ENCODE measurements at places on chromosomes 7 and 10. TPM values are rescaled to one million over a fixed set of nuclear protein-coding genes. Genes with fewer than 3 reads are reported as not detected.

GRCh38 chr10:69317626-69318105, 39.4 kb downstream of the HK1 start:
- peak overlapping the region; percentile 92 for H3K4me3 ChIP-seq
- peaks cover 28% of the 10 kb centered on the region for H3K4me1 ChIP-seq
- peak overlapping the region; percentile 87 for H3K27ac ChIP-seq
- H3K27me3 ChIP-seq: no peaks in the 10 kb centered on the region

GRCh38 chr10:97895915-97896314, 46.3 kb downstream of the GOLGA7B start:
- H3K27me3 ChIP-seq: no peaks in the 10 kb centered on the region
- no peak for DNase-seq
- H3K4me1 ChIP-seq: no peaks in the 10 kb centered on the region
- no peaks in the 10 kb centered on the region for H3K36me3 ChIP-seq
- H3K4me3 ChIP-seq: no peak overlapping the region
- H3K27ac ChIP-seq: no peak overlapping the region

DNA sequence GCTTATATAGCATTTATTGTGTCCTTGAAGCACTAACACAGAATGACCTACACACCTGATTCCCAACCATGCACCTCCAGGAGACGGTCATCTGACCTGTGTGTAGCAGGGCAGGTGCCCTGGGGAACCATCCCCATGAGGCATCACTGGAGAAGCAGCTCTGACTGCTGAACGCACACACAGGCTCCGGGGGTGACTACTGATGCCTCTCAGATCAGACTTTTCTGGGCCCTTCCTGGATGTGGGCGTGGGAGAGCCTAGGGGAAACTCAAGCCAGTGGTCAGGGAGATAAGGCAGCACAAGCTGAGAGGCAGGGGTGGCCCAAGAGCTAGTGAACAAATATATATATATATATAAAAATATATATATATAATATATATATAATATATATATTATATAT, 37.6 kb downstream of the CPXM2 start:
- no peak overlapping the region for H3K4me3 ChIP-seq
- H3K27ac ChIP-seq: no peak overlapping the region
- H3K36me3 ChIP-seq: no peaks in the 10 kb centered on the region

DNA sequence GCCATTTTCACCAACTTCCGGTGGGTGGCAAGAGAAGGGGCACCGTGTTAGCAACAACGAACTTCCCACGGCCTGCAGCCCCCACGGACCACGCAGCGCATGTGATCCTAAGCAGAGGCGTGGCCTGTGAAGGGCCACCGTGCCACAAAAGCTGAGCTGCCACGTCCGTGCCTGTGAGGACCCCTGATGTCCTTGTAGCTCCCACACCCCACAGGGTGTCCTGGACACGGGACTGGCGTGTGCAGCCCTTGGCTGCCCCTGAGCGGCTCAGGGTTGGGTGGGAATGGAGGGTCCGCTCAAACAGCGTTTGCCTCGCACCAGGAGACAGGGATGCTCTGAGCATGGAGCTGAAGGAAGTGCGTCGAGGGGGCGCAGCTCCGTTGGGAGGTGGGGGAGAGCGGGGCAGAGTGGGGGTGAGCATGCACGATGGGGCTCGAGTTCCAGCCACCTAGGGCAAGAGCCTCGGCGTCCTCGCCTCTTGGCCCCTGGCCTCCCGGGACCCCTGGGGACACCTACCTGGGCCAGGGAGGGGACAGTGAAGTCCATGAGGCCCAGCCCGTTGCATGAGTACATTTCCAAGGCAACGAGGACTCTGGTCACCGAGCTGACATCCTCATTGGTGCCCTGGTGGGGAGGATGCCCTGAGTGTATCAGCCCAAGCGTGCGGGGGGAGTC, 33.6 kb downstream of the CFAP46 start:
- no peaks in the 10 kb centered on the region for H3K4me1 ChIP-seq
- H3K4me3 ChIP-seq: no peak overlapping the region
- H3K36me3 ChIP-seq: no peaks in the 10 kb centered on the region
- no peak for DNase-seq
- no peaks in the 10 kb centered on the region for H3K27me3 ChIP-seq
- no peak overlapping the region for H3K27ac ChIP-seq

- H3K27me3 ChIP-seq: no peaks in the 10 kb centered on the region
- DNase-seq: no peak
- no peak overlapping the region for H3K27ac ChIP-seq
Observed at GRCh38 chr7:103524042-103524907, 78.3 kb upstream of the SLC26A5 start.

- H3K4me3 ChIP-seq: no peak overlapping the region
- peaks cover 30% of the 10 kb centered on the region for H3K4me1 ChIP-seq
- no peak for DNase-seq
- H3K27ac ChIP-seq: no peak overlapping the region
- no peaks in the 10 kb centered on the region for H3K36me3 ChIP-seq
- H3K27me3 ChIP-seq: no peaks in the 10 kb centered on the region
Observed at GRCh38 chr10:132423966-132424861, 27.2 kb downstream of the PWWP2B start.

DNA sequence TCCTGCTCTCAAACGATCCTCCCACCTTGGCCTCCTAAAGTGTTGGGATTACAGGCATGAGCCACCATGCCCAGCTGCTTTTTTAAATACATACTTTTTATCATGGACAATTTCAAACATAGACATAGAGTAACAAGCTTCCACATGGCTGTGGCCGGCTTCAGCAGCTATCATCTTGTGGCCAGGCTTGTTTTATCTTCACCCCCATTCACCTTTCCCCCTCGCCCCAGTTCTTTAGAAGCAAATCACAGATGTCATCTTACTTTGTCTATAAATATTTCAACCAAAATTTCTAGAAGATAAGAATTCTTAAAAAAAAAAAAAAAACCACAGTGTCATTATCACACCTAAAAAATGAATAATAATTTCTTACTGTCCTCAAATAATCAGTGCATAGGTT, 5.9 kb downstream of the FOXK1 start:
- no peaks in the 10 kb centered on the region for H3K27me3 ChIP-seq
- no peak overlapping the region for H3K4me3 ChIP-seq
- H3K4me1 ChIP-seq: peaks cover 54% of the 10 kb centered on the region
- H3K36me3 ChIP-seq: no peaks in the 10 kb centered on the region

DNA sequence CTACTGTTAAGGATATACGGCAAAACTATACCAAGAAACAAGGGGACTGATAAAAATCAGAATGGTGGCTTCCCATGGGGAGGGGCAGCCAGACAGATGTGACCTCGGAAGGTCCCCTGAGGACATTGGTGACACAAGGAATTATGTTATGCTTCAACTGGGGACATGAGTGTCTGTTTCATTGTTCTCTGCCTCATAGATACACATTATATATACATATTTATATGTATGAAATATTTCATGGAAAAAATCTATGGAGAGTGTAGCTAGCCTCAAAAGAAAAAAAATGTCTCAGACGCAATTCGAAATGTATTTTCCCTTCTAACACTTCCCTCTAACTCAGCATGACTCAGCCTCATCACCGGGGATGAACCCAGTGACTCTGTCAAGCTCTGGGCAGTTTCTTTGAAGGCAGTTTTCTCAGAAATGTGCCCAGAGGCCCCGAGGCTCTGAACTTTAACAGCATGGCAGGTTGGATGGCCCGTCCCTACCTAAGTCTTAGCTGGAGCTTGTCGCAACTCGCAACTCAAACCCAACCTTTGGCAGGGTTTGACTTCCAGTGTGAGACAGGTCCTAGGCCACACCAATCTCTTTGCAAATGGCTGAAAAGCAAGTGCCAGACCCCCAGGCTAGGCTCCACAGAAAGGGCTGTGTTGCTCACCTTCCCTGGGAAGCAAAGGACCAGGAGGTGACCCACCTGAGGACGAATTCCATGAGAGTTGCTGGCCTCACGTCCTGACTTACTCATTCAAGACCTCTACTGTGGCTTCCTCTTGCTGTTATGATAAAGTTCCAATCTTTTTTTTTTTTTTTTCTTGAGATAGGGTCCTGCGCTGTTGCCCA, 86.9 kb downstream of the CARD11 start:
- no peaks in the 10 kb centered on the region for H3K27me3 ChIP-seq
- no peak overlapping the region for H3K4me3 ChIP-seq
- H3K36me3 ChIP-seq: peaks cover 24% of the 10 kb centered on the region
- no peak for DNase-seq

LRIT2 gene
- not detected for total RNA-seq

CHST3 gene
- 0.07 TPM for total RNA-seq

EN2 gene
- not detected for total RNA-seq

PILRA gene
- 0.84 TPM for total RNA-seq

Data from CD8-positive, alpha-beta memory T cell (primary cell).